Left lobe of liver (tissue), 2 donors: ENCODE measurements at places on chromosomes 5 and 9. TPM values are rescaled to one million over a fixed set of nuclear protein-coding genes. Genes with fewer than 3 reads are reported as not detected.

DNA sequence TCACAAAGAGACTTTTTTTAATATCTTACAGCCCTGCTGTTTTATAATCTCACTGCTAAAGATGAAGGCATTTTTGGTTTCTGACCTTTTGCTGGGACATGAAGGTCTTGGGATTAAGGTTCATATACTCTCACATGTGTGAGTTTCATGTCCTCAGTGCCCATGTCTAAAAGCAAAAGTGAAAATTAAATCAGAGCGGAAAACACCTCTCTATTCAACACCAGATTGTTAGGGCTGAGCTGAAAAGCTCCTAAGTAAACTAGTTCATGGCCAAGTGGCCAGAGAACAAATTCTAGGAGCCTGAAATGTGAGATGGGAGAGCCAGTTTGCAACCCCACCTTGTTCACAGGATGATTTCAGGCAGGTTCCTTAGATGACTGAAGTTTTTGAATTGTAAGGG lies 110.9 kb downstream of the GRIA1 start:
- DNase-seq: no peak

DNAH5 gene
- 3.2 TPM for total RNA-seq

DNA sequence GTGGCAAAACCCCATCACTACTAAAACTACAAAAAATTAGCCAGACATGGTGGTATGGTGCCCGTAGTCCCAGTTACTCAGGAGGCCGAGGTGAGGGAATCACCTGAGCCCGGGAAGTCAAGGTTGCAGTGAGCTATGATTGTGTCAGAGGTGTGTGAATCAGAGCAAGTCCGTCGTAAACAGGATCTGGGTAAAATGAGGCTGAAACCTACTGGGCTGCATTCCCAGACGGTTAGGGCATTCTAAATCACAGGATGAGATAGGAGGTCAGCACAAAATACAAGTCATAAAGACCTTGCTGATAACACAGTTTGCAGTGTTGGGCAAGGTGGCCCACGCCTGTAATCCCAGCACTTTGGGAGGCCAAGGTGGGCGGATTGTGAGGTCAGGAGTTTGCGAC lies 1.9 kb upstream of the CLTB start:
- no peak for DNase-seq

DNA sequence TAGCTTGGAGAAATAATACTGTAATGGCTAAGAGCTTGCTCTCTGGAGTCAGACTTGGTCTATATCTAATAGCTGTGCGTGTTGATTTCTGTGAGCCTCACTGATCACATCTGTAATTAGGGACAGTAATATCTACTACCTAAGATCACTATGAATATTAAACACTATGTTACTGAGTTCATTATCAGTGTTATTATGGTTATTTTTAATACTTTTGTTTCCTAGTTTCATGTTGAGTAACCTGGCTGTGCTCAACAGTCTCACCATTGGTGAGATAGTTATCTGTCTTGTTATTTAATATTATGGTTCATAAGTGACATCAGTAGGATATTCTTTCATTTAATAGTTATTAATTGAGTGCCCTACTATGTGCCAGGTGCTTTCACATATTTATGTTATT lies 22.4 kb upstream of the CAVIN4 start:
- no peak for DNase-seq

PTGES gene
- total RNA-seq: not detected

DNA sequence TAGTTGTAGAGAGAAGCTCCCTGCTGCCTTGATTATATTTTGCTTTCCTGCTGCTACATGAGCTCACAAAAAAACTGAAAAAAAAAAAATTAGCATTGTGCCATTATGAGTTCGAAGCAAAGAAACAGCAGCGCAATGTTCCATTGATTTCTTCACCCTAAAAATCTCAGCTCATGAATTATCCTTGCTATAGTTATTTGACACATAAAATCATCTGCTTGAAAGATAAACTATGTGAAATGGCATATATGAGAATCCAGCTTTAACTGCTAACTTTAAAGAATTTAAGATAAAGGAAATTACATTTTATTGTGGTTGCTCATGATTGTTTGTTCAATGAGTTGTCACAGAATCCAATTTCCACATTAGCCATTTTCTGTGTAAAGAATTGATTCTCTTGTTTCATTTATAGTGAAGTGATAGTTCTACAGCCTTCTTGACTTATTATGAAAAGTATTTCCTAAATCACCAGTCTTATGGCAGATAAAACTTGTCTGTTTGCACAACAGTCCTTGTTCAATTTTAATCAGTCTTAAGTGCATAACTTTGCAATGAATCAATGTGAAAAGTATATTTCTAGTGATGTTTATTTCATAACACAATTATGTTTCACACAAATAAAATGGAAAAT lies 1275.0 kb upstream of the CDH9 start:
- no peak for DNase-seq

- peak; percentile 62 for DNase-seq
These were observed 45.9 kb upstream of the KCNMB1 start for GRCh38 chr5:170434966-170435605.

DNA sequence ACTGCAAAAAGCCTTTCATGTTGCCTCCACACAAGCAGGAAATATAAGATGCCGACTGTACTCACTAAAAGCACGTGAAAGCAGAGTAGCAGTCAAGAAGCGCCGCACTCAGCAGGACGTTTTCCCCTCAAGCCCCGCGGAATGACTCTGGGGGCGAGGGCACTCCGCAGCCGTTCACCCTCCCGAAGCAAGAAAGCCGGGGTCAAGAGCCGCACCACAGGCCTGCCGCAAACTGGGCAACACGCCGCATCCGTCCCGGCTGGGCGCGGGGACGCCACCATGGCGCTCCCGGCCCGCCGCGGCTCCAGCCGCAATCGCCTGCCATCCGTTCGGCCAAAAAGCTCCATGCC lies 364 bp downstream of the RPS6 start:
- no peak for DNase-seq

GRCh38 chr5:172420235-172420939 lies 33.9 kb downstream of the SH3PXD2B start:
- DNase-seq: peak; percentile 95

RGS7BP gene
- total RNA-seq: 0.48 TPM

DNA sequence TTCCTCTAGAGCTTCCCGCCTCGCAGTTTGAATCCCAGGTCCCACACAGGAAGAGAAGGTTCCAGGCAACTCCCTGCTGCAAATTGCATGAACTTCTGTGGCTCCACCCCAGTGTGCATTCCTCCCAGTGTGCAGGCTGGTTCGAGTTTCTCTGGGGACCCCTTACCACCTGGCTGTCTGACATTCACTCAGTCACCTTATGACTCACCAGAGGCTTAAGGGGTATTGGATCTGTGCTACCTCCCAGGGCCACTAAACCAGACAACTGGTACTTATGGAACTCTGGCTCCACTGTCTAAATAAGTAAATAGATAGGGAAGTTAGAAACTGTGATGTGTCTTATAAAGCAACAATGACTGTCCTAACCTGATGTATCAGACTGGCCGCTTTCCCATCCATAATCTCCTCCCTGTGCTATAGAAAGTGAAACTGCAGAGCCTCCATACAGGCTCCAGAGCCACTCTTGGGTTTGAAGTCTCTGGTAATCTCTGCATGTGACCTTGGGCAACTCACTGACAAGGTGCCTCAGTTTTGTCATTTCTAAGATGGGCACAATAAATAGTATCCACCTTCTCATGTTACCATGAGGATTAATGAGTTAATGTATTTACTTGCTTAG lies 720.6 kb downstream of the SEMA5A start:
- DNase-seq: no peak

DNA sequence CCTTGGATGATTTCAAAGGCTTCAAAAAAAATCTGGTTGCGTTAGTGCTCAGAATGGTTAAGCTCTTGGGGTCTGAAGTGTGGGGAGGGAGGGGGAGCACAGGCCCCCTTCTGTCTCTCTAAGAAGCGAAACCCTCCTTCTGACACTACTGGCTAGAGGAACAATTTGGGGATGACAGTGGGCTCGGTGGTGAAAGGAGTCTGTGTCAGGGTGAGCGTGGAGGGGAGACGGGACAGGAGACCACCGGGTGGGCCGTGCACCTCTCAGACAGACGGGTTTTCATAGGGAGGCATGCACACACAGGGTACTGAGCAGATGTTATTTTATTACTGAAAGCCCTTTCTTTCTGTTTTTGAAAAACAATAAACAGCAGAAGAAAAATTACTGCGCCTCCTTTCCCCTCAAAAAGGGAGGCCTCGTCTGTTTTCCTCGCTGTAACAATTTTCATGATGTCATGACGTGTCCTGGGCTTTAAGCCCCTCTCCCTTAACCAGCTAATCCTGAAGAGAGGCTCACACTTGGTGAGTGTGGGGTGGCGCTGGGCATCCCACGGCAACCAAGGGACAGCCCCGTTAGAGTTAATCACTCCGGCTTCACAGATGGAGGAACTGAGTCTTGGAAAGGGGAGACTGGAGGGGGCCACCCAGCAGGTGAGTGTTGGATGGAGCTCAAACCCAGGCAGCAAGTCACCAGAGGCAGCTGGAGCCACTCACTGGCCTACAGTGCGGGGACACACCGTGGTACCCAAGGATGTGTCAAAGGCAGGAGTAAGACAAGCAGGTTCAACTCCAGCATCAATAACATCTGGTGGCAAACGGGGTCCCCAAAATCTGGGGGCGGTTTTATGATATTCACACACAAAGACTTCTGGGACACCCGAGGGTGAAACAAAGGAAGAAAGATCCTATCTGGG lies 53.4 kb downstream of the PTCH1 start:
- DNase-seq: no peak

- no peak for DNase-seq
These were observed 506.9 kb downstream of the LRRC70 start for GRCh38 chr5:63085561-63085960.

SLC23A1 gene
- 35.5 TPM for total RNA-seq

SOHLH1 gene
- total RNA-seq: not detected

GRCh38 chr9:14352503-14352902 lies 38.6 kb upstream of the NFIB start:
- DNase-seq: no peak

CTSV gene
- 0.15 TPM for total RNA-seq

- no peak for DNase-seq
These were observed 83.1 kb downstream of the KCNT1 start for GRCh38 chr9:135785013-135785575.

- DNase-seq: no peak
These were observed 148.2 kb downstream of the EMB start for GRCh38 chr5:50292735-50293394.

DNA sequence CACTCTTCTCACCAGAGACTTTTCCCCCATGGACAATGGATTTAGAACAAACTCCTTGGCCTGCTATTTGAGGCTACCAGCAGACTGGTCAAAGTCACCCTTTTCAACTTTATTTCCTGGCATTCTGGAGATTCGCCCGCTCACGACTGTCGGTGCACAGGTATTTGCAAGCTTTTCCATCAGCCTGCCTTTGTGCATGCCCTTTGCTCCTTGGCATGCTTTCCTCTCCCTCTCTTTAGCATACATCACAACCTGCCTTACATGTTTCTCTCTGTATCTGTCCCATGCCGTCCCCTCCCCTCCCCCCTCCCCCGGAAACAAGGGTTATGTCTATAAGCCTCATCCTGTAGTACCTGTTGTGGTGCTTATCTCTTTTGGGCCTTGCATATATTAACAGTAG lies 257.1 kb downstream of the AOPEP start:
- DNase-seq: peak; percentile 86

- DNase-seq: no peak
These were observed 19.1 kb downstream of the SLC36A3 start for GRCh38 chr5:151284392-151284967.

GRCh38 chr5:45262061-45262590 lies 434.1 kb downstream of the HCN1 start:
- DNase-seq: no peak

PKD2L2 gene
- not detected for total RNA-seq
